ENCODE measurements at places on chromosomes 4 and X. TPM values are rescaled to one million over a fixed set of nuclear protein-coding genes. Genes with fewer than 3 reads are reported as not detected.
A peak's percentile ranks its signal among the peaks of the same experiment; 100 is the strongest.

DNA sequence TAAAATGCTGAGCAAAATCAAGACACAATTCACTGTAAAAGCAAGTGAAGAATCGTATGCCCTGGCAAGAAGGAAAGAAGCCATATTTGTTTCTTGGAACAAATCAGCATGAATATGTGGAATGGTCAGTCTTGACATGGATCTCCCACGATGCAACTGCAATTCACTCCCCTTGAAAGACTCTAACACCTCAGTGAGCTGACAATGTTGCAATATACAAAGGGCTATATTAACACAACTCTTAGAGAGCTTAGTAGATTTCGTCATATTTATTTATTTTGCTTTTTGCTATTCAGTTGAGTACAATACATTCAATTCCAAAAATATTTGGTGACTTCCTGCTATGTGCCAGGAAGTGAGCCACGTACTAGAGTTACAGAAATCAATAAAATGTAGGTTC lies 14.7 kb downstream of the OR13H1 start:
- no peak for DNase-seq

MID2 gene
- total RNA-seq = 23.9 TPM

SPATA4 gene
- total RNA-seq = 0.95 TPM

CABS1 gene
- total RNA-seq = not detected

HTRA3 gene
- 0.49 TPM for total RNA-seq

DNA sequence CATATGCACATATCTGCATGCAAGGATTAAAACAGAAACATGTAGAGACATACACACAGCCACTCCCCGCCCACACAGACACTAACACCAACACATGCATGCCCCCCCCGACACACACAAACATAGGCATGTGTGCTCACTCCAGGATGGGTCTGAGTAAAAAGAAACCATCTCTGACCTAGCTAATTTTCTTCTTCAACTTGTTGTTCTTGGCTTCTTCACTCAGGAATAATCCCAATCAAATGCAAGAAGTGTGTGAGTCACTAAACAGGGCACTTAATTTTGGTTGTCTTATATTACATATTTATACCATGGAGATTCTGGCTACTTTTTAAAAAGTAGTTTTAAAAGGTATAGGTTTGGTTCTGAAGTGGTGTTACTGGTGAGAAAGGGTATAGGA lies 28.3 kb downstream of the ENOX2 start:
- no peak for DNase-seq

DNA sequence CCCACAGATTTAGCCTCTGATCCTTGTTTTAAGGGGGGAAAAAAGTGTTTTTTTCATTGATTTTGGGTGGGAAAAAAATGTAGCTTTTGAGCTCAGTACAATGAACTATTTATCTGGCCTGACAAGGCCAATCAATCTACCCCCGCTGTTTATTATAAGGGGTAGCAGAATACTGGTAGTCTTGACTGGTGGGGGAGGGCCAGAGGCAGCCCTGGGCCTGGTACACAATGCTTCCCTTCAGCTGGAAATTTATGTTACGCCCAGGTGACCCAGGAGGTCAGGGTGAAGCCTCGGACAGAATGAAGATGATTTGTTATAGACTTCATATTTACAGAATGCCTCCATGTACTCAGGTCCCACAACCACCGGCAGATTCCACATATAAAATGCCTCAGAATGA lies 143.2 kb downstream of the SH3KBP1 start:
- no peak for DNase-seq

HPGD gene
- 0.55 TPM for total RNA-seq

GRCh38 chr4:7984286-7984925 lies 44.7 kb upstream of the AFAP1 start:
- no peak for DNase-seq

- no peak for DNase-seq
These were observed 180.2 kb downstream of the PALLD start for GRCh38 chr4:168677063-168677462.

NR0B1 gene
- total RNA-seq = not detected

GRCh38 chrX:130340271-130340670 lies 552 bp downstream of the SLC25A14 start:
- no peak for DNase-seq

DNA sequence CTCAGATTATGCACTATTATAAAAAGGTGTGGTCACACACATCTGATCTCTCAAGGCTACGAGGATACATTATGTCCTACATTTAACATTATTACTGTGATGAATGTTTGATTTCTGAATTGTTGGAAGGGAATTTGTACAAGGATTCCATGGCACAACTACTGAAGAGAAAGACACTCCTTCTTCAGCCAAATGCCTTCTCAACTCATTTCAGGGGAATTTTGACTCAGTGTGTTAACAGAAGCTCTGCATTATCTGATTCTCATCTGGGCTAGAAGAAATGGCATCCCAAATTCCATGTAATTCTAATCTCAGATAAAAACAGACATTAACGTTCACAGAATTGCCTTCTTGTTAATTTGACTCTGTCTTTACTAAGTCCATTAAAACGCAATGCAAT lies 477.7 kb downstream of the PDGFC start:
- no peak for DNase-seq

DNA sequence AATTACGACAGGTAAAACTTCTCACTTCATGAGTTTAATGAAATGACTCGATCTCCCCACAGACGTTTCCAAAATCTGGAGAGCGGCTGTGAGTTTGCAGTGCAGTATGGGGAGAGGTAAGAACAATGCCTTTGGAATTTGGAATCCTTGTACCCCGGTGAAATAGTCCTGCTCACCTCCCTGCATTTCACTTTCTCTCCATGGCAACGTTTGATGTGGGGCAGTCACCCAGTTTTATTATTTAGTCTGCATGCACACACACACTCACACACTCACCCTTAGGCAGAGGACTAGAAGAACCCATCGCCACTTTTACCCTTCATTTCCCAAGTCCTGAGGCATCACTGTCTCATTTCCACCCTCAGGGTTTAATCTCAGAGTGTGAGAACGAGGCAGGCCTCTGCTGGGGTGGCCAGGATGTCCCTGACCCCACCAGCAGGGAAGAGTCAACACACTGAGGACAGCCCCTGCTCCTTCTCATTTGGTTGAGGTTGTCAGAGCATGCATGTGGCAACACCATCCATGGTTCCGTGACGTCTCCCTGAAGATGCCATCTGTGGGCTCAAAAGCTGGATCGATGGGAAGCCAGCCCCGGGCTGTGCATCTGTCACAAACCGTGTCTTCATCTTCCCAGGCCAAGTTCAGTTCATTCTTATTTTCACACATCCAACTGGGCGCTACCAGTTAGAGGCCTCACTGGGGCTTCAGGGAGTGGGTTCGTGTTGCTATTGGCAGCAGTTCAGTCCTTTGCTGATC lies 119.8 kb upstream of the TRIM2 start:
- no peak for DNase-seq

CCDC110 gene
- total RNA-seq = 2.5 TPM

- DNase-seq = peak; percentile 42
These were observed 11.7 kb downstream of the OTUD5 start for GRCh38 chrX:48945517-48946348.

GRCh38 chrX:69096963-69097362 lies 68.3 kb downstream of the PJA1 start:
- DNase-seq = no peak

GRCh38 chr4:77438549-77438948 lies 167.1 kb upstream of the CXCL13 start:
- no peak for DNase-seq

DNA sequence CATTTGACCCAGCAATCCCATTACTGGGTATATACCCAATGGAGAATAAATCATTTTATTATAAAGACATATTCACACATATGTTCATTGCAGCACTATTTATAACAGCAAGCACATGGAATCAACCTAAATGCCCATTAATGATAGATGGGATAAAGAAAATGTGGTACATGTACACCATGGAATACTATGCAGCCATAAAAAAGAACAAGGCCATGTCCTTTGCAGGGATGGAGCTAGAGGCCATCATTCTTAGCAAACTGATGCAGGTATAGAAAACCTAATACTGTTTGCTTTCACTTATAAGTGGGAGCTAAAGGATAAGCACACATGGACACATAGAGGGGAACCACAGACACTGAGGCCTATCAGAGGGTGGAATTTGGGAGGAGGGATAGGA lies 22.6 kb downstream of the RASSF6 start:
- DNase-seq = no peak

- DNase-seq = no peak
These were observed 44.1 kb downstream of the LARP7 start for GRCh38 chr4:112680996-112681395.

GRCh38 chr4:156347412-156348075 lies 393.9 kb upstream of the CTSO start:
- DNase-seq = no peak

DNA sequence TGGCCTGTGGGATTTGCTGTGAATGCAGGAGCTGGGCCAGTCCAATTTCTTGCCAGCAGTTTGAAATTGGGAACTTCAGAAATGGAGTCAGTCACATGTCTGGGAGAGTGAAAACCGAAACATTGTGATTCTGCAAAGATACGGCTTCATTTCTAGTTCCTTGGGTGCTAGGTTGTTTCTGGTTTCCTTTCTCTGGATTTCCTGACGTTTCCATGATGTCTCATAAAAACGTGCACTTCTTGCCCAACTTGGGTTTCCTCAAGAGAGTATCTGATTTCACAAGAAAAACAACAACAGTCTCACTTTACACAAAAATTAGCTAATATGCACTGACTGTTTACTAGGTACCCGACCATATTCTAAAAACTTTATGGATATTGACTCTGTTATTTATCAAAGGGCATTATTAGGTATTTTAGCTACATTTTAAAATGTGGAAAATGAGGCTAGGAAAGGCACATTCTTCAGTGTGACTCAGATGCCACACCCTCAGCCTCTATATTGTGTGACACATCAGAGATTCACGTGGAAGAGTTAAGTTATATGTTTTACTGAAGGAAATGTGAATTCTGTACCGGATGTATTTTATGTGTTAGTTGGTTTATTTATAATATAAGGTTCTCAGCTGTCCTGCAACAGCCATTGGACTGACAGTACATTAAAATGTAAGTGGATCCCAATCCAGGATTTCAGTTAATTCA lies 225.0 kb upstream of the PUDP start:
- no peak for DNase-seq
